ENCODE measurements at places on chromosomes 7 and 10.

DNA sequence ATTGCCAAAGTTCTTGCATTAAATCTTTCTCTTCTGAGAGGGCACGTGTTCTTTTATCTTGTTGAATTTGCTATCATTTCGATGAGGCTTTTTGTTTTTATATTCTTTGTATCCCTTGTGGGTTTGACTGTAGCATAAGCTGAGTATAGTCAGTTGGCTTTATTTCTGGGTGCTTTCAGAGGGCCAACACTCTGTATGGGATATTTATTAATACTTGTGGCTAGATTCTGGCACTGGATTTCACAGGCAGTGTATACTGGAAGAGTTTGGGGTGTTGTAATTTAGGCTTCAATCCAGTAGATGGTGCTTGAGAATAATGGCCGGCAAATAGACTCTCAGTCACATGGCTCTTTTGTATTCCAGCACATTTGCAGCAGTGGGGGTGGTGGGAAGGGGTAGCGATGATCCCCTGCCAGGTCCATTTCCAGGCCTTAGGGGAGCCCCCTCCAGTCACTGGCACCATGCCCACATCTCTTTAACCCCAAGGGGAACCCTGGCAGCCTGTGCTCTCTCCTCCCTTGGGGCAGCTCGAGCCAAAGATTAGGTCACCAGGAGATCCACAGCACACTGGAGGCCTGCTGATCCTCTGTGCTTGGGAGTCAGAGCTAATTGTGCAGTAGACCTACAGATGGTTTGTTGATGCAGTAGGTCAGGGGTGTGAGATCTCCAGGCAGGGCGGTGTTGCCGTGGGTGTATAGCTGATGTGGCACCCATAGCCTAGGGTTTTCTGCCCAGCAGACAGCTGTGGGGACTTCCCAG lies 81.8 kb downstream of the PTPN20 start:
- no peak for DNase-seq

GRCh38 chr10:35916791-35917190 lies 274.7 kb upstream of the FZD8 start:
- no peak for DNase-seq

DNA sequence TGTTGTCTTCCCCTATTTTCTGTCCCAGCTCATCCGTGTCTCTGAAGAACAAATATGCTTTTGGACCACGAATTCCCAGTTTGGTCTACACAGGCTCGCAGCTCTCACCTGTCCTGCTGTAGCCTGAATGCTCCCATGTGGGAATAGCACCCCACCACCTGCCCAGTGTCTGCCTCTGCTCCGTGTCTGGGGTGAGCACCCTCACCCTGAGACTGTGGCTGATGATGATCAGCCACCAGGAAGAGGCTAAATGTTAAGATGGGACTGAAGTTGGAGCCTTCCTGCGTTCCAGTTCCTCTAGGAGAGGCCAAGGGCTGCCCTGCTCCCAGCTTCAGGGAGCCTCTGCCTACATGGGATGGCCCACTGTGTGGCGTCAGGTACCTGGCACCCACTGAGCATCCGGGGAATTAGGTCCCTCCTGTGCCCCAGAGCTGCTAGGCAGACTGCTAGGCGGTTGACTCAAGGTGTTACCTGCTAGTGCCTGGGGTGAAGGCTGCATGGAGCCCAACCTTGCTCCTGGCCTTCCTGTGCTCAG lies 3.7 kb downstream of the PGAM2 start:
- DNase-seq, result no peak

DNA sequence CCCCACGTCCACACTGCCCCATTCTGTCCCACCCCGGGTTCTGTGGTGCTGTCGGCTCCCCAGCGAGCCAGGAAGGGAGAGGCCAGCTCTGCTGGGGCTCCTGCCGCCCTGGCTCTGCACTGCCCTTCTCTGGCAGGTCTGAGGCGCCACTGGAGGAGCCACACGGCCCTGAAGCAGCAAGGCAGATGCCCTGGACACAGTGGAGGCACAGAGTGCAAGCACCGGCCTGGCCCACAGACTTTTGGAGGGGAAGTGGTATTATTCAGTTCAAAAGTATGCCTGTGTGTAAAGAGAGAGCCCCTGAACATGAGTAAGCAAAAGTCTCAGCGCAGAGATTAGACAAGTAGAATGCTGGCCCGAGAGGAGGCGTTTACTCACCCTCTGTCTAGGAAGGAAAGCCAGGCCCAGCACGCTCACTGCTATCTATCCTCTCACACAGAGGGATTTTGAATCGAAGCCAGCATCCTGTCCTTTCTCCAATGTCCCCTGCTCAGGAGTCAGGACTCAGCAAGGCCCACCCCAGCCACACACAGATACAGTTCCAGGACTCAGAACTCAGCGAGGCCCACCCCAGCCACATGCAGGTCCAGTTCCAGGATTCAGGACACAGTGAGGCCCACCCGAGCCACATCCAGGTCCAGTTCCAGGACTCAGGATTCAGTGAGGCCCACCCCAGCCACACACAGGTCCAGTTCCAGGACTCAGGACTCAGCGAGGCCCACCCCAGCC lies 115.0 kb downstream of the EGFR start:
- no peak for DNase-seq

DNA sequence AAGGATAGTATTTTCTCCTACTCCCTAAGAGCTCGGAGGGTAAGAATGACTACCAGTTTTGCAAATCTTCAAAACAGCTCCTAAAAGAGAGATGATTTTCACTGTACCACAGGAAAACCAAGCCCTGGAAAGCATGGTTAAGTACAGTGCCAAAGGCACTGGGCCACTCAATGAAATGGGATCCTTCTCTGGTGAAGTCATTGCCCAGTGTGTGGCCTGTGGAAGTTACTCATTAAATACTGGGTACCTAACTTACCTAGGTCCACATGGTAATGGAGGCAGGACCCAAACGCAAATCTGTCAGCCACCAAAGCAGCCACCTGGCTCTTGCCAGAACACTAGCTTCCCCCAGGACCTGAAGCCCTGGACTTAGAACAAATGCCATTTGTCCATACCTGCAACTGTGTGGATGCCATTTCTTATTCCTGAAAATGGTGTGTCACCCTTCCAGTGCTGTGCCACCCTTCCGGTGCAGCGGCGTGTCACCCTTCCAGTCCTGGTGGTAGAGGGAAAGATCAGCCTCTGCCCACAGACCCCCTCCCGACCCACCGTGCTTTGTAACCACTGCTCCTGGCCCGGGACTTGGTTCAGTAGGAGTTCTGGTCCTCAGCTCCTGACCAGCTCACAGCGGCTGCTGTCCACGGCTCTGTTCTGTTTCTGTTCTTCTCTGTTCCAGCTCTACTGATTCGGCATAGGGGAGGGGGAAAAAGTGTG lies 659.2 kb downstream of the SDK1 start:
- DNase-seq, result no peak

DNA sequence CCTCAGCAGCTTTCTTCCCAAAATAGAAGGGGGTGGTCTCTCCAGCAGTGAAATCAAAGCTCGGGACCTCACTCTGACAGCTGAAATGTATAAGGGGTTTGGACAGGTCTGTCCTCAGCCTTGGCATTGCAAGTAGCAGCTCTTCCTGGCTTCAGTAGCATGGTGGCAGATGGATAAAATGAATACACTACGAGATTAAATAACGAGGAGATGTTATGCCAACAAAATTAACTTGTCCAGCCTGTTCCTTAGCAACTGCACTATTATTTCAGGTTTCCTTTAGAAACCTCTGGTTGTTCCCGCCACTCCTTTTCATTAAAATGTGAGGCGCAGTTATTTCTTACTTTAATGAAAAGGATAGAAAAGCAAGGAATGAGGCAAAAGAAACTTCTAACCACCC lies 24.9 kb downstream of the PRLHR start:
- no peak for DNase-seq

Data from hematopoietic multipotent progenitor cell treated with erythropoietin and hydrocortisone succinate and interleukin-3 and kit ligand, for 15 days (in vitro differentiated cells).